ENCODE measurements at places on chromosomes 6 and 20.

DNA sequence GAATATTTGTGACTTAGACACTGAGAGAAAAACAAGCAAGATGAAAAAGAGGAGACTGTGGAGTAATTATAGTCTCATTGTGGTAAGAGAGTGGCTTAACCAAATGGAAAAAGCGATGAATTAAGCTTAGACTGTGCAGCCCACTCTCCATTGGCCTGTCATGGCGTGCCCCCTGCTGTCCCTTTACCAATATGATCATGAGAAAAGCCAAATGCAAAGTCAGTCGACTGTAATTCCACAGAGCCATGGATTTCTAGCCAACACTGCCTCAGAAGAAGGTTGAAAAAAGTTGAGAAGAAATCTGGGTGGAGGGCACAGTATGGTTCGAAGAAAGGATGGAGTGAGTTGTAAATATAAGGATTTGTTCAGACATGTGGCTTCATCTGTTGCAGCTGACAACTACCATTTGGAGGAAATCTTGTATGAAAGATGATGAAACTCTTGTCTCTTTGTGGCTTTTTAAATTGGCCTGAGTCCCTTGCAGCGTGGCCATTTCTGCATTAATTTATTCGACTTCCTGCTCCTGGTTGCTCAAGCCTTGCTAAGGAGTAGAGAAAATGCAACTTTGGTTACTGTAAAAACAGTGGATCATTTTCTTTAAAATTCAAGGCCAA lies 251.4 kb downstream of the DOK5 start:
- no peak for DNase-seq

- no peak for DNase-seq
These were observed 154.9 kb downstream of the TSHZ2 start for GRCh38 chr20:53127027-53127426.

DNA sequence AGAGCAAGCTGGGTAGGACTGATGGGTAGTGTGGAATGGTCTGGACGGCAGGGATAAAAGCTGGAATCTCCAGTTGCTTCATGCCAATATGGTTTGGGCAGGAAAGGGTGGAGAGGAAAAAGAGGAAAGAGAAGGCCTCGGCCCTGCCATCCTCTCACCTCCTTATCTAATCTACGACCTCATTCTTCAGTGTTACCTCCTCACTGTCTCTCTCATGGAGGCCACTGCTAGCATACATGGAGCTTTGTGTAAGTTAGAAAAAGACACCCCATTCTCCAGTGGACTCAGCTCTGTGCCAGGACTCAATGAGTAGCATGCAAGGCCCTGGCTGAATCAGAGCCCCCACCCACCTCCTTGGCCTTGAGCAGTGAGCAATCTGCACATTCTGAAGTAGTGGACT lies 6.1 kb upstream of the ARID1B start:
- no peak for DNase-seq

GRCh38 chr6:106315765-106316374 lies 9.7 kb downstream of the ATG5 start:
- DNase-seq = peak; percentile 50

GRCh38 chr20:45810191-45810970 lies 2.1 kb upstream of the UBE2C start:
- peak; percentile 48 for DNase-seq

DNA sequence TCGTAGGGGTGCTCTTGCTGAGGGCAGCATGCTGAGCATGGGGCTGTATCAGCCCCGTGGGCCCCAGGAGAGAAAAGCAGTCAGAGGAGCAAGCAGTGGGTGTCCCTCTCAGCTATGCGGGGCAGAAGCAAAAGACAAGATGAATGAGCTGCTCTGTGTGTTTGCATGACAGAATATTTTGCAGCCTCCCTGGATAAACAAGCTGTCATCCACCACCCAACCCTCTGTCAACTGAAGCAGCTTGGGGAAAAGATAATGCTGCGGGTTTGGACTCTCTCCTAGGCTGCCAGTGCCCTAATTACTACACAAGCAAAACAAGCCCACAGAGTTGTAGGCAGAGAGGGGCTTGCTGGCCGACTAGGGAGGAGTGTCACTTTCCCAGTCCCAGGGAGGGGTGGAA lies 82.3 kb upstream of the PTPRT start:
- DNase-seq = no peak

DNA sequence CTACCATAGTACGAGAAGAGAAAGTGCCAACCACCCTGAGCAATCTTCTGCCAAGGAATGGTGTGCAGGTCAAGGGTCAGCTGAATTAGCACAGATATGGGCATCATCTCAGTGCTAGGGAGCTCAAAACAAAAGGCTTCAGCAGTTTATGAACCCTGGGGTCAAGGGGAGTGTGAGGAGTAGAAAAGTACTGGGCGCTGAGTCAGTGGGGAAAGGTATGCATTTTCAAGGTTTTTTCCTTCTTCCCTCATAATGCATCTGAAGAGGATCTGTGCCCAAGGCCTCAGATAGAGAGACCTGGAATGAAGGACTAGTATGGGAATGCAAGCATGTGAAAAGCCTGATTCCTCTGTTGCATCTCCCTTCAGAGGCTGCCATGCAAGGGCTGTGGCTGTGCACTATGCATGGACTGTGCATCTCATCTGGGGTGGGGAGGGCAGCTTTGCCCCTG lies 81.7 kb downstream of the PERP start:
- no peak for DNase-seq

DNA sequence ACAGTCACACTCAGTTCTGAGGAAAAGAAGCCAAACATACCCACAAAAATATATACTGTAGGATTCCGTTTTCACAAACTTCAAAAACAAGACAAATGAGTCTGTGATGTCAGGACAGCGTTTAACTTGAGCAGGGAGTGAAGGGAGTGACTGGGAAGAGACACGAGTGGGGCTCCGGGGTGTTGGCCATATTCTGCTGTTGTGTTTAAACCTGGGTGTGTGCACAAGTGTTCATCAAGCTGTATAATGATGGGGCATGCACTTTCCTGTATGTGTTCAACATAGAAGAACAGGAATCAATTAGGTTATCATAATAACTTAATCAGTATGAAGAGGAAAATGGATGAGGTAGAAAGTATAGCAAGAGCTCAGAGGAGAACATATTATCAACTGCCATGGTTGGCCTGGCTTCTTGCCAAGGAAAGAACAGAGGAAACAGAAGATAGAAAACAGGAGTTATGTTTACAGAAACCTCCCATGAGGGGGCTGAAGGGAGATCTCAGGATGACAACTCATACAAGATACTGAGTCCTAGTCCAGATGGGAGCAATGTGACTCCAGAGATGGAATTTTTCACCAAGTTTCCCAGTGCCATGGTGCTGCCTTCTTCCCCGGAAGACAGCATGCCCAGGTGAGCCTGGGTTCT lies 15.1 kb upstream of the AFDN start:
- DNase-seq = no peak

GRCh38 chr20:62409931-62410745 lies 3.1 kb upstream of the CABLES2 start:
- peak; percentile 53 for DNase-seq

- no peak for DNase-seq
These were observed 234.5 kb downstream of the LY86 start for GRCh38 chr6:6823030-6823429.

GRCh38 chr6:33279971-33280511 lies 3.1 kb downstream of the B3GALT4 start:
- DNase-seq = peak; percentile 84

GRCh38 chr6:82370788-82371187 lies 7.2 kb downstream of the TPBG start:
- no peak for DNase-seq

- DNase-seq = no peak
These were observed 95.7 kb upstream of the BMP2 start for GRCh38 chr20:6671829-6672228.

DNA sequence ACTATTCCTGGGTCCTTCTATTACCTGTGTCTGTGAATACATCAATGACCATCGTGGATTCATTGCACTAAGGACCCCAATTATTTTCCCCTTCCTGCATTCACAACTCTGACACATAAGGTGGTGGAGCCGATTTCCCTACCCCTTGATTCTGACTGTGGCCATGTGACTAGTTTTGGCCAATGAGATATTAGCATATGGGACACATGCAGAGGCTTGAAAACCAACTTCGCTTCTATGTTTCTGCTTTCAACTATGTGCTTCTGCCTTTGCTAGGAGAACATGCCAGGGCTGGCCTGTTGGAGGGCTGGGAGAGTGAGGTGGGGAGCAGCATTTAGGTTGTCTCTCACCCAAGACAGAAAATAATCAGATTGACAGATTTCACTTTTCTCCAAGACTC lies 483.1 kb upstream of the JAG1 start:
- no peak for DNase-seq

- no peak for DNase-seq
These were observed 31.8 kb upstream of the BLCAP start for GRCh38 chr20:37559312-37560027.

DNA sequence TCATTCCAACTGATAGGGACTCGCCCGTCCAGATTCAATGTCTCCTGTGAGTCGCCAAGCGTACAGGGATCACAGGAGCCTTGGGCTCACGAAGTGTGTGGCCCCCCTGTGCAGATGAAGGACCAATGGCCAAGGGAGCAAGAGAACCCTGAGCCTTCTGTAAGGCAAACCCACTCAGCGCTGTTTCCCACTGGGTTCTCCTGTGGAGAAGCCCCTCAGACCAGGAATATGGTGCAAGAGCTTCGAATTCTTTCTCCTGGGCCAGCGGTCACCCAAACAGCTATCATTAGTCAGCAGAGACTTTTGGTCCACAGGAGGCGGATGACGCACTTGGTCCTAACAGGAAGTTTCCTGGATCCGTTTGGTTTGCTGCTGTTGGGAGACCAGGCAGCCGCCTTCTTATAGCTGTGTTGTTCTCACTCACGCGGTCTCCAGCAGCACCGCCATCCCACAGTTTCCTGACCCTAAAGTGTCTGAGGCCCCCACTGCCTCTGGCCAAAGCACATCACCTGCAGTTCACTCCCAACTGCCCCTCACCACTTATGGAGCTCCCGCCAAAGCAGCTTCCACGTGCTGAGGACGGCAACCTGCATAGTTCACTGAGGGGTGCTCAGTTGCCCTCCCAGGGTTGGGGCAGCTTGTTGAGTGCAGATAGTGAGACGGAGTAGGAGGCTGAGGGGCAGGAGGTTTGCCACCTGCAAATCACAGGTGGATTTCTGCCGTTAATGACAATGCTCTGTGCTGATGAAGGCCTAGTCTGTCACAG lies 268.6 kb downstream of the ERMARD start:
- no peak for DNase-seq

DNA sequence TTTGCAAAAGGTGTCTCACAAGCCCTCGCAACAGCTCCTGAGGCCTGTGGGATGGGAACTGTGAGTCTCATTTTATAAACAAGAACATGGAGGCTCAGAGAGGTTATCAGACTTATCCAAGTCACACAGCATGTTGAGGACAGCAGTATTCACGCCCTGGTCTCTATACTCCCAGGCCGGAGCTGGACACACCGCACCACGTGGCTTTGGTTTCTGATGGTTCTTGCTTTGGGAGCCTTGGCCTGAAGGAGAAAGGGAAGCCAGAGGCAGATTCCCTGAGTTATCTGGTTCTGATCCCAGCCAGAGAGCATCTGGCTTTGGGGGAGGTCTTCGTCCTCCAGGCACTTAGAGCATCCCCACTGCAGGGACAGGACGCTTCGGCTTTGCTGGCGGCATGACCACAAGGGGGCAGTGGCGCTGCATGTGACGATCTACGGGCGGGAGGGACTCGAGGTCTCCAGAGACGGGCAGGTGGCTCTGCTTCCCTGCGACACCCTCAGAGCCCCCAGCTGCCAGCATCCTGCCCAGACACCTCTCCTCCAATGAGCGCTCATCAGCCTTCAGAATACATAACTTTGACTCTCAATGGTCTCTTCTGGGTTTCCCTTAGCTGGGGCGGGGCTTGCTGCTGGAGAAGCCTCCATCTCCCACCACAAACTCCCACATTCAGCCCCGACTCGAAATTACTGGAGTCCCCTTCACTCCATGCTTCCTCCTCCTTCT lies 51.4 kb upstream of the SAYSD1 start:
- peak; percentile 79 for DNase-seq

- DNase-seq = no peak
These were observed 17.8 kb downstream of the SLC22A1 start for GRCh38 chr6:160139420-160139851.

DNA sequence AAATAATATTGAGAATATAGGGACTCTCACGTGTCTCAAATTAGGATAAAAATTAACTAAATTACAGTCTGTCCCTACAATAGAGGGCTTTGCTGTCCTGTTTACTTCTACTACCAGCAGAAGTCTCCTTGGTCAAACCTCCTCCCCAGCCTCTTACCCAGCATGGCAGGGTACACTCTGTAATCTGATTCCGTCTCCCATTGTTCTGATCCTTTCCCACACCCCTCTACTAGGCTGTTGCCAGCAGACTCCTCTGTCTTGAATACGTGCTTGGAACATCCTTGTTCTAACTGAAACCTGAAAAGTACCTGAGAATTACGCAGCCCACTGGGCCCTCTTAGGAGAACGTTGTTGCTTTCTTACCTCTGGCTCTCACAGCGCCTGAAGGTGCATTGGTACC lies 112.2 kb upstream of the PREP start:
- no peak for DNase-seq

- DNase-seq = no peak
These were observed 24.5 kb downstream of the ADAT2 start for GRCh38 chr6:143426026-143426425.

GRCh38 chr6:140052736-140053729 lies 678.6 kb upstream of the CITED2 start:
- DNase-seq = peak; percentile 61

DNA sequence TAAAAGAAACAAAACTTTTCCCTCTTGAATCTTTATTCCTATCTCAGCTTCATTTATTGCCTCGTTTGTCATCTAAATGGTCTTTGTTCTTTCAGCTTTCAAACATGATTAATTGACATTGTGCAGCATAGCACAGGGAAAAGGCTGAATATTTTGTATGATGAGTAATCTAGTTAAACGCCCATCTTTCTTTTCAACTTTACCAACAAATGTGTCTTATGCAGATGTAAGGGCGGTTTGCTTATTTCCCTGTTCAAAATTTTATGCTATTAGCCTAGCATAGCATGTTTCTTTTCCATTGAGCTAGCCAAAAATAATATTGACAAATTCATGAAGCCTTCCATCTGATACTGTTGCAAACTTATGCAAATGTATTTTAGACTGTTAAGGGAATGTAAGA lies 176.4 kb upstream of the AKAP12 start:
- DNase-seq = peak; percentile 70

- no peak for DNase-seq
These were observed 84.0 kb upstream of the ZNF217 start for GRCh38 chr20:53677447-53678314.

DNA sequence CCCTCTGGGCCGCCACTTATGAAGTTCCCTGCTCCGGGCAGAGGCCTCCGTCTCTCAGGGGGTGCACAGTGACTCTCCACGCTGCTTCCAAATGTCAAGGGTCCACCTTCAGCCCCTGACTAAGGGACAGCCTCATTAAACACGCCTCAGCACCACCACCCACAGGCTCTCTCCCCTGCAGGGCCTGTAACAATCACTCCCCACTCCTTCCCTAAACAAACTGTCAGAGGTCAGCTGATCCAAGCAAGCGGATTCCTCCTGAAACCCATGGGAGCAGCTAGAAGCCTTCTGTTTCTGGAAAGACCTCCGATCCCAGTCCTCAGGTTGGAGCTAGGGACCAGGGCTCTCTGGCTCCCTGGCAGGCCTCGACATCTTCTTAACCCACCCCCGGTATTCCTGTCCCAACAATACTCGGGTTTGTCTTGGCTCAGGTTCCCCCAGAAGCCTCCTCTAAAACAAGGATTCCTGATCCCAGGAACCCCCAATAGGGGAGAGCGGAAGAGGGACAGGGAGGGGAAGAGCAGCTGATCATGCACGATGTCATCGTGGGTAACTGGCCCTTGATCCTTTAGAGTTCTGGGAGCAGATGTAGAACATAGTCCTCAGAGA lies 181.0 kb downstream of the ZNF217 start:
- no peak for DNase-seq

- no peak for DNase-seq
These were observed 211.6 kb downstream of the RNF144B start for GRCh38 chr6:18598551-18599264.

- DNase-seq = no peak
These were observed 53.9 kb downstream of the KIZ start for GRCh38 chr20:21179757-21180156.
